ENCODE measurements at places on chromosomes 5 and 9. TPM values are rescaled to one million over a fixed set of nuclear protein-coding genes. Genes with fewer than 3 reads are reported as not detected.

GFI1B gene
- polyA plus RNA-seq, result 0.78 TPM

DNA sequence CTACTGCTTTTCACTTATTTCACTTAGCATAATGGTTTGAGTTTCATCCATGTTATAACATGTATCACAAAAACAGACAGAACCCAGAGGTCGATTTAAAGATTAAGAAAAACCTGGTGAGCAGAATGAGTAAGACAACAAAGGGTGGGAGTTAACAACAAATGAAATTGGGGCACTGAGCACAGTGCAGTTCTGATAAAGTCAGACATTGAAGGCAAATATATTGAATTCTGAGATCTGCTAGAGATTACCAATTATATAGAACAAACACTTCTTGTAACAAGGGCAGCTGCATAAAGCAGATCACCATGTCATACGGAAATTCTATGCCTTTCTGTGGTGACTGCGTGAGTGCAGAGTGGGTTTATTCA is 517.3 kb upstream of the RORB start:
- no peak for DNase-seq

GRCh38 chr9:87619346-87619745 is 106.6 kb upstream of the CTSL start:
- DNase-seq, result no peak

MCTP1 gene
- 5.6 TPM for polyA plus RNA-seq

GRCh38 chr5:6961837-6962635 is 248.8 kb downstream of the TENT4A start:
- DNase-seq, result no peak

SREK1 gene
- polyA plus RNA-seq, result 165 TPM

LIX1 gene
- polyA plus RNA-seq, result 4.7 TPM

GRCh38 chr9:16726718-16727451 is 143.6 kb downstream of the BNC2 start:
- peak; percentile 69 for DNase-seq

DNA sequence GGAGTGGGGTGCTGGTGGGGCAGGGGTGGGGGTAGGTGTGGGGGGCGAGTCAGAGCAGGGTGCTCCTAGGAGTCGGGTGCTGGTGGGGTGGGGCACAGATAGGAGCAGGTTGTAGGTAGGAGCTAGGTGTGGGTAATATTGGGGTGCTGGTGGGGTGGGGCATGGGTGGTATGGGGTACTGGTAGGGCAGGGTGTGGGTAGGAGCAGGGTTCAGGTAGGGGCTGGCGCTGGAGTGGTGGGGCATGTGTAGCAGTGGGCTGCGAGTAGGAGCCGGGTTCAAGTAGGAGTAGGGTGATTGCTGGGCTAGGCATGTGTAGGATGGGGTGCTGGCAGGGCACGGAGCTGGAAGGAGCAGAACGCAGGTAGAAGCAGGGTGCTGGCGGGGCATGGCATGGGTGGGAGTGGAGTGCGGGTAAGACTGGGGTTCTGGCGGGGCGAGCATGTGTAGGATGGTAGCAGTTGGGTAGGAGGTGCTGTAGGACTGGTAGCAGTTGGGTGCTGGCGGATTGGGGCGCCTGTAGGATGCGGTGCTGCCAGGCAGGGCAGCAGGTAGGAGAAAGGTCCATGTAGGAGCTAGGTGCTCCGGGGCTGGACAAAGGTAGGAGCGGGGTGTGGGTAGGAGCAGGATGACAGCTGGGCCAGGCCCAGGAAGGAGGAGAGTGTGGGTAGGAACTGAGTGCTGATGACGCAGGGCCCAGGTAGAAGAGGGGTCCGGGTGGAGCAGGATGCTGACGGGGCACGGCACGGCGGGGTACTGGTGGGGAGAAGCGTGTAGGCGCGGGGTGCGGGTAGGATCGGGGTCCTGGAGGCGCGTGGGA is 105.5 kb upstream of the SIMC1 start:
- no peak for DNase-seq

DNA sequence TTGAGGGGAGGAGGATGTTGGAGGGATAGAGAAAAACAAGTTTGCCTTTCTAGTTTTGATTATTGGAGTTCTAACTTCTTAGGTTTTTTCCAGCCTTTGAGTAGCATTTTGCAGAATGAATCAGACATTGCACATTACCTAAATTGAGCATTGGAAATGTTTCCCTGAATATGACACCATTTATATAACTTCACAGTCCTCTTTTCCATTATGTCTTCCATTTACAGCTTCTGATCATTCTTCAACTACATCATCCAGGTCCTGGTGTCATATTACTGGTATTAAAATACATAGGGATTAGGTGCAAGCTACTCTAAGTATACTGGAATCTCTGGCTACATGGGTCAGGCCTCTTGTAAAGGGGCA is 286.1 kb downstream of the ARHGAP26 start:
- no peak for DNase-seq

GRCh38 chr9:95486318-95486717 is 30.5 kb downstream of the PTCH1 start:
- DNase-seq, result no peak
